ENCODE measurements at places on chromosomes 11 and 22.
A peak's percentile ranks its signal among the peaks of the same experiment; 100 is the strongest.

- DNase-seq, result no peak
Observed at GRCh38 chr11:33272338-33273107, 15.3 kb downstream of the HIPK3 start.

GRCh38 chr11:79896258-79896657 is 455.4 kb upstream of the TENM4 start:
- no peak for DNase-seq

- DNase-seq, result no peak
Observed at GRCh38 chr11:102712137-102712536, 6.6 kb upstream of the MMP27 start.

DNA sequence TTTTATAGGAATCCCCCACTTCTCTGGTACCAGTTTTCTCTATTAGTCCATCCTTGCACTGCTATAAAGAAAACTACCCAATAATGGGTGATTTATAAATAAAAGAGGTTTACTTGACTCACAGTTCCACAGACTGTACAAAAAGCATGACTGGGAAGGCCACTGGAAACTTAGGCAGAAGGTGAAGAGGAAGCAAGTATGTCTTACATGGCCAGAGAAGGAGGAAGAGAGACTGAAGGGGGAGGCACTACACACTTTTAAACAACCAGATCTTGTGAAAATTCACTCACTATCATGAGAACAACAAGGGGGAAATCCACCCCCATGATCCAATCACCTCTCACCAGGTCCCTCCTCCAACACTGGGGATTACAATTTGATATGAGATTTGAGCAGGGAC is 68.9 kb upstream of the GNAZ start:
- DNase-seq, result no peak

GRCh38 chr11:77207618-77208313 is 79.7 kb downstream of the MYO7A start:
- DNase-seq, result no peak

DNA sequence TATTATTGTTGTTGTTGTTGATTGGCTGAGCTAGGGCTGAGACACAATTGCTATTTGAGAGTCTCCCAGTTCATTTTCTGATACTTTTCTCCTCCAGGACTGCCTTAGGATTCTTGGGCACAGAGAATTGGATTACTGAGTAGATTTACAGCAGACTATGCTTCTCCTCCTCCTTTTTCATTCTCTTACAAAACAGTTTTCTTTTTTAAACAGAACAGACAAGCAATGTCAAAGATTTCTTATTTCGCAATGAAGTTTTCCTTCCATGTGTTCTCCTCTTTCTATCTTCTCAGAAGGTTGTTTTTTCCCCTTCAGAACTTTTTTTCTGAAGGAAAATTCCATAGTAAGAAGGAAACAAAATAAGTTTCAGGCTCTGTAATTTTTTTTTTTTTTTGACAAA is 19.8 kb upstream of the TIMP3 start:
- no peak for DNase-seq

DNA sequence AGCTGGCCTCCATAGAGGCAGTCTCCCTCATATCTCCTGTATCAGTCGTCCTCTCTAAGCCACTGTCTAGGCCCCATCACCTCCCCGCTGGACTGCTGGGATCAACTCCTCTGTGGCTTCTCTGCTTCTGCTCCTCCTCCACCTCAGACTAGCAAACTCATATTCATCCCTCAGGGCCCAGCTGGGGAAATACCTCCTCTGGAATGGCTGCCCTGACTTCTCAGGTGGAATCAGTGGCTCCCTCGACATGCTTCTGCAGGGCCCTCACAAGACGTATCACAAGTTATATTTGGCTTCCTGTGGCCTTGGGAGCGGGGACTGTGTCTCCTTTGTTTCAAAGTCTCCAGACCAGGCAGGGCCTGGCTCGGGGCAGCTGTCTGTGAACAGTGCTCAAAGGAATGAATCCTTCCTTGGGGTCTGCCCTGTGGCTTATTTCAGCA is 10.0 kb downstream of the SLC29A2 start:
- no peak for DNase-seq

- DNase-seq, result peak; percentile 47
Observed at GRCh38 chr11:65452806-65453490, 30.4 kb downstream of the NEAT1 start.

DNA sequence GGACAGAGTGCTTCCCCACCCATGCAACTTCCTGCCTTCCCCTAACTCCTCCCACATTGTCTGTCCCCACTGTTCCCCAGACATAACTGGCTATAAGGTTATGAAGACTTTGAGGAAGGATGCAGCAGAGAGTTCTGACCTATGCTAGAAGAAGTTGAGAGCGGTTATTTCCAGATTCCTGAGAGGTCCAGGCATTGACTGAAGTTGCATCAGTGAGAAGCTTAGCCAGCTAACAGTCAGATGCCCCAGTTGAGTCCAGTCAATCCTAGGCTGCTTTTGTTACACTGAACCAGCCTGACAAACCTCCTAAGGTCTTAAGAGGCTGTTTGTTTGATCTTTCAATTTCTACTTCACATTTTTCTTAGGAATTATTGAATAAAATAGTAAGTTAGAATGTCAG is 937.9 kb upstream of the CCDC90B start:
- DNase-seq, result no peak

- no peak for DNase-seq
Observed at GRCh38 chr11:69245041-69245440, 48.9 kb upstream of the MYEOV start.

- no peak for DNase-seq
Observed at GRCh38 chr11:17298302-17298701, 21.8 kb downstream of the NUCB2 start.

DNA sequence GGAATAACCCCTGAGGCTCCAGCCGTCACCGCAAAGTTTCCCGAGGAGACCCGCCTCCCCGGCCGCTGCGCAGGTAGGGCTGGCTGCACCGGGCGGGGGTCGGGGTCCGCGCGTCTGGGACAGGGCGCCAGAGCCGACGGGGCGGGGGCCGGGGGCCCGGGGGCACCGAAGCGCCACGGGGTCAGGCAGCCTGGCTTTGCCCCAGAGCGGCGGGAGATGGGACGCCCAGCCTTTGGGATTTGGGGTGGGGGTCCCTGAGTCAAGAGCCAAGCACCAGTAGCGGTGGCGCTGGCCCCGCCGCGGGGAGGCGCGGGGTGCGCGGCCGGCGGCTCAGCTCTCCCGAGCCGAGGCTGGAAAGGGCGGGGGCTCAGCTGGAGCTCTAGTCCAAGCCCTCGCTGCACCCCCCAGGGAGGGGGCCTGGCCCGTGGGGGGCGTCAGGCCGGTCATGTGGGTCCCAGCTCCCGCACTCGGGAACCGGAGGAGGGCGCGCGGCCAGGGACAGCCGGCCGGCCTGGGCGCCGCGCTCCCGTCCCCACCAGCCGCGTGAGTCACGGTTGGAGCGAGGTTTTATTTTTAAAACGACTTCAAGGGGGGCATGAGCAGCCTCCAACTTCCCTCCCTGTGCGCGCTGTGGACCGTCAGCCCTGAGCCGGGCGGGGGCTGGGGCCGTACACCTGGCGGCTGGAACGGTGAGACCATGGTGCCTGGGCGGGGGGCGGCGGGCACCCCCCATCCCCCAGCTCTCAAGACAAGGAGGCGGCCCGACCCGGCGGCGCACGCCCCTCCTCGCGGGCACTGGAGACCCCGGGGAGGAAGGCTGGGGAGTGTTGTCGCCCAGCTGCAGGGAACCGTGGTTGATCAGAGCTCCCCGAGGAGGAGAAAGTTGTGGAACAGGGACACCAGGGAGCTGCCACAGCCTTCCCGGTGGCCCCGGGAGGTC is 626 bp downstream of the FLRT1 start:
- DNase-seq, result no peak

DNA sequence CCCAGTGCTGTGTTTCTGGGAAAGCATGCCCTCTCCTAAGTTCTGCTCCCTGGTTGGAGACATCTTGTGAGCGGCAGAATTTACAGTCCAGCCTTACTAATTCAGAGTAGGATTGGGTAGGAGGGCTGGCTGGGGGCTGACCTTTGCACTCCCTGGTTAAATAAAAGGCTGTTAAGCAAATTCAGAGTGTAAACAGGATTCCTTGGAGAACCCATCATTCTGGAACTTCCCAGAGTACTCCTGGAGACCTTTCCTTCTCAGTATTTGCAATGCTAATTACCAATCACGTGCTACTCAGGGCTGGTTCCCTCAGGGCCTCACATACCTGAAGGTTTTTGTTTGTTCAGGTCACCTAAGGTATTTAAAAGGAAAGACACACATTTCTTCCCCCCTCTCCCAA is 340.2 kb downstream of the TBC1D22A start:
- no peak for DNase-seq

DNA sequence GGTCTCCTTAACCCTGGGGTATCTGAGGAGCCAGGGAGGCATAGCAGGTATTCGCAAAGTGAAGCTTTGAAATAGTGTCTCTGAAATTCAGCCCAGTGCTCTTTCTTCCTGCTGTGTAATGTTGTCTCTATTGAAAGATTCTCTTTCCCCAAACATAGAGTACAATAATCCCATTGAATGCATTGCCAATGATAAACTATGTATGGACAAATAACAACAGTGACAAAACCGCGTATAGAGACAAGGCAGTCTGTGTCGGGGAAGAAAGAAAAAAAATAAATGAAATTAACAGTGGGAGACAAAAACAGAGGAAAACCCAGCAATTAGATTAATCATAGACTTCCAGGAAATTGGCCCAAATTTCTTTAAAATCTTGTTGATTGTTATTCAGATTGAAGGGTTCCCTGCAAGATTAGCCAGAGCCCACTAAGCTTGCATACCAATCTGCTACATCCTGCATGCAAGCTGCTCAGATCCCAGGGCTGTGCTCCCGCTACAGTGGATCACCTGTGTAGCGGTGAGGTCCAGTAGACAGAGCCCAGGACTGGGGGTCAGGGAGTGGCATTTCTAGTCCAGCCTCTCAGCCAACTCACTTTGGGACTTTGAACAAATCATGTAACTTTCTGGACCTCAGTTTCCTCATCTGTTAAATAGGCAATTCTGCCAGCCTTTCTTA is 492.8 kb downstream of the INSC start:
- no peak for DNase-seq

- DNase-seq, result no peak
Observed at GRCh38 chr22:19620742-19621371, 93.4 kb upstream of the SEPTIN5 start.

DNA sequence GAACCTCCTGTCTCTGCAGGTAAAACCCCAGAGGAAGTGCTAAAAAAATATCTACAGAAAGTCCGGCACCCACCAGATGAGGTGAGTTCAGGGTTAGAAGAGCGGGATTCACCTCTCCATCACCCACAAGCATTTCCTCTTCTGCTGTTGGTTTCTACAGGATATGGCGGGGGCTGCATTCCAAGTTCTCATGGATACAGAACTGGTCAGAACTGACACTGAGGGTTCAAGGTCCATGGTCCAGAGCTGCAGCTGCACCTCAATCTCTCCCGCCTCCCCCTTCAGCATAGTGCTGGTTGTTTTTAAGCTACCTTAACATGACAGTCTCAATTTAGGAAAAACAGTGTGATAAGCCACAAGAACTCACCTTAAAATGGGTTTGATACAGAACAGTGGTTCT is 19.2 kb downstream of the DTX4 start:
- no peak for DNase-seq

DNA sequence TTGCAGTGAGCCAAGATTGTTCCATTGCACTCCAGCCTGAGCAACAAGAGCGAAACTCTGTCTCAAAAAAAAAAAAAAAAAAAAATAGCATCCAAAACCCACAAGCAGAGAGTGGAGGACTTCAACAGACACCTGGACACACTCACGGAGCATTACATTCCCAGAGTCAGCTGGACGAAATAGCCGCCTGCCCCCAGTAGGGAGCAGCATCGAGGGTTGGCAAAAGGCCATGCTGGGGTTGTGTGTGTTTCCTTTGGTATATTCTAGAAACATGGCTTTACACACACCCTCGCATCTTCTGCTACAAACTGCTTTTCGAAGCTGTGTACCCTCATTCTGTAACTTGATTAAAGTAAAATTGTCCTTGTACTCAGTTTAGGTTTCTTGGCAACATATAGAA is 5.3 kb downstream of the ADA2 start:
- peak; percentile 62 for DNase-seq

DNA sequence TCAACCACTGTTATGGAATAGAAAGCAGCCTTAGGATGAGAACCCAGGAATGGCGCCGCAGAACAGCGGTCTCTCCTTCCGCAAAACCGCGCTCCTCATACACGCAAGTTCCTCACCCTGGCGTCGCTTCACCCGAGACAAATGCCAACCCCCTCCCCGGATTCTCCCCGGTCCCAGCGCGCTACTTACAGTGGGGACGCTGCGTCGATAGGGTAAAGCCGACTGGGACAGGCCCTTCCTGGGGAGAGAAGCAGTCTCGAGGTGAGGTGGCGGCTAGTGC is 287 bp downstream of the RPS13 start:
- no peak for DNase-seq

Data from Peyer's patch (tissue), 4 donors.